Fibroblast of mammary gland (primary cell): ENCODE measurements at places on chromosomes 12 and 14.

- no peak for DNase-seq
These were observed 26.6 kb downstream of the TSPAN9 start for GRCh38 chr12:3103806-3104205.

DNA sequence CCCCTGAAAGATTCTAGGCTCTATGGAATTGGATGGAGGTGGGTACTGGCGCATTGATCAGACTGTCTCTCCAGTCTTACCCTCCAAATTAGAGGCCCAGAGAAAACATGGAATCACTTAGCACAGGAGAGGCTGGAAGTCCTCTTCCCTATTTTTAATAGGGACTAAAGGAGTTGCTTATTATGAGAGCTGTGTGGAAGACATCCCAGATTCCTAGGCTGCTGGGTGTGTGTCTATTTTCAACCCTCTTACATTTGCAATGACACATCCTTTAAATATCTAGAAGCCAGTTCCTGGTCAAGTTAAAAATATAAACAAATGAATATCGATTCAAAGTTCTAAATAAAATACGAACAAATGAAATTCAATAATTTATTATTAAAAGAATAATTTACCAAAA, 58.3 kb upstream of the ARID2 start:
- DNase-seq: peak; percentile 59

DNA sequence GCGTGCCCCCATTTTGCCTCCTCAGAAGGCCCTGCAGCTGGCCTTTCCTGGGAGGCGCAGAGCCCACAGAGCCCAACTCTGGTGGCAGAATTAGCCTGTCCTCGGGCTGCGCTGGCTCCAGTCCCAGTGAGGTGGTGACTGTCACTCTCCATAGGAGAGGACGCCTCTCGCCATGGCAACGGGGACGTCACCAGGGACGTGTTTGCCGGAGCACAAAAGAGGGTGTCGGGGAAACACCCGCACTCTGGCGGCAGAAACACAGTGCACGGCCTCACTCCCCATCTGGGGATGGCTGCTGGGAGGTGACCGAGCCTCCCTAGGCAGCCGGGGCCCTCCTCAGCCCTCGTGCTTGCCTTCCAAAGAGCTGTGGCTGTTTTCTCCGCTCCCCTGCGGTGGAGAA, 50.2 kb upstream of the NCOR2 start:
- DNase-seq: no peak

- no peak for DNase-seq
These were observed 295.5 kb downstream of the EGLN3 start for GRCh38 chr14:33655421-33655820.

- no peak for DNase-seq
These were observed 81.7 kb upstream of the PRB2 start for GRCh38 chr12:11477110-11477509.

DNA sequence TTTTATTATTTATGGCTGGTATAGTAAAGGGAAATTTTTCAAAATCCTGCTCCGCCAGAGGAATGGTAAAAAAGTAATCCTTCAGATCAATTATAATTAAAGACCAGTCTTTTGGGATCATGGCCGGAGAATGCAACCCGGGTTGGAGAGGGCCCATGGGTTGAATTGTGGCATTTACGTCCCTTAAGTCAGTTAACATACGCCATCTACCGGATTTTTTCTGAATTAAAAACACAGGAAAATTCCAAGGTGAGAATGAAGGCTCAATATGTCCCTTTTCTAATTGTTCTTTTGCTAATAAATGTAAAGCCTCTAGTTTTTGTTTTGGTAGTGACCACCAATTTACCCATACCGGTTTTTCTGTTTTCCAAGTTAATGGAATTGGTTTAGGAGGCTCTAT, 602.8 kb downstream of the ALG10 start:
- DNase-seq: peak; percentile 1

- no peak for DNase-seq
These were observed 23.1 kb downstream of the EEA1 start for GRCh38 chr12:92905811-92906554.

DNA sequence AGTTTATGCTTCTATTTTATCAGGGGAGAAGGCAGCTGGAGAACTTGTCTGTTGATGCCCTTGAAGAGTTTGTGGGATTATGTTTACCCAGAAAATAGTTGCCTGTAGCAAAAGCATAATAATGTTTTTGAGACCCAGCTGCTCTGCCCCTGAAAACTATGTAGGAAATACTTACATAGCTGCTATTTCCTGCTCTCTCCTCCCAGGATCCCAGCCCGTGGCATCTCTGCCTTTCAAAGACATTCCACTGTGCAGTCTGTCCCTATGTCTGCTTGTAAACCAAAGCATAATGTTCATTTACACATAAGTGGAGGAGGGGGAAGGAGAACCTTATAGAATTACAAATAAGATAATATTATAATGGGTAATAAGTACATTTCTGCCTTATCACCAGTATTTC, 198.7 kb downstream of the SYT1 start:
- no peak for DNase-seq

- no peak for DNase-seq
These were observed 10.8 kb downstream of the TMEM179 start for GRCh38 chr14:104593710-104594136.

GRCh38 chr12:95114766-95115405, 41.5 kb upstream of the NR2C1 start:
- peak; percentile 62 for DNase-seq

DNA sequence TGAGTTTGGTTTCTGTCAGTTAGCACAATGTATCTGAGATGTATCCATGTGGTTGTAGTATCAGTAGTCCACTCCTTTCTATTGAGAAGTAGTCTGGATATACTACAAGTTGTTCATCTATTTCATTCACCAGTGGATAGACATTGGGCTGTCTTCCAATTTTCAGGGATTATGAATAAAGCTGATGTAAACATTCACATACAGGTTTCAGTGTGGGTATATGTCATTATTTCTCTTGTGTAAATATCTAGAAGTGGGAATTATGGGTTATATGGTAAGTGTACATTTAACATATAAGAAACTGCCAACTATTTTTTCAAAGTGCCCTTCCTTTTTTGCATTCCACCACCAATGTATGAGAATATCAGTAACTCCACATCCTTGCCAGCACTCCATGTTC, 35.9 kb downstream of the PHLDA1 start:
- DNase-seq: no peak

GRCh38 chr12:108337235-108338223, 1.6 kb downstream of the CMKLR1 start:
- DNase-seq: peak; percentile 26

GRCh38 chr14:46108228-46108627, 543.4 kb downstream of the RPL10L start:
- no peak for DNase-seq
